Activated naive CD4-positive, alpha-beta T cell treated with anti-CD3 and anti-CD28 coated beads, Interleukin-2, amount 10 ng/mL, durations not matched to agents 5 hours and 36 hours (primary cell): ENCODE measurements at places on chromosomes 5 and 9. TPM values are rescaled to one million over a fixed set of nuclear protein-coding genes. Genes with fewer than 3 reads are reported as not detected.

CDH9 gene
- total RNA-seq = not detected

S100Z gene
- total RNA-seq = 3.2 TPM

SPACA9 gene
- 2.7 TPM for total RNA-seq

PCDHGA3 gene
- not detected for total RNA-seq

LECT2 gene
- not detected for total RNA-seq

DOLK gene
- 9.0 TPM for total RNA-seq

ENTREP1 gene
- total RNA-seq = not detected

KIF20A gene
- total RNA-seq = 43.4 TPM

CATSPER3 gene
- 1.1 TPM for total RNA-seq

SARDH gene
- 4.3 TPM for total RNA-seq

PCDHGA9 gene
- total RNA-seq = not detected

FBN2 gene
- total RNA-seq = not detected

MRPS27 gene
- 57.5 TPM for total RNA-seq

SVEP1 gene
- total RNA-seq = not detected

SIT1 gene
- total RNA-seq = 191 TPM

IRX2 gene
- total RNA-seq = not detected

KIAA0825 gene
- total RNA-seq = 1.4 TPM

CDKN2A gene
- 35.1 TPM for total RNA-seq

PNPLA7 gene
- total RNA-seq = 7.9 TPM

CCDC192 gene
- total RNA-seq = not detected

NEURL1B gene
- 6.8 TPM for total RNA-seq

FOXD4L3 gene
- total RNA-seq = not detected

SPATA31A3 gene
- not detected for total RNA-seq

CTNND2 gene
- not detected for total RNA-seq

CDX1 gene
- total RNA-seq = not detected

RELL2 gene
- total RNA-seq = 22.9 TPM

DND1 gene
- total RNA-seq = 2.9 TPM

TXNDC8 gene
- total RNA-seq = not detected

KIF4B gene
- 0.05 TPM for total RNA-seq

PLPPR1 gene
- total RNA-seq = not detected

HTR4 gene
- not detected for total RNA-seq

WDR38 gene
- total RNA-seq = not detected

CCNH gene
- total RNA-seq = 47.5 TPM
